ENCODE measurements at places on chromosomes 6 and 20.

DNA sequence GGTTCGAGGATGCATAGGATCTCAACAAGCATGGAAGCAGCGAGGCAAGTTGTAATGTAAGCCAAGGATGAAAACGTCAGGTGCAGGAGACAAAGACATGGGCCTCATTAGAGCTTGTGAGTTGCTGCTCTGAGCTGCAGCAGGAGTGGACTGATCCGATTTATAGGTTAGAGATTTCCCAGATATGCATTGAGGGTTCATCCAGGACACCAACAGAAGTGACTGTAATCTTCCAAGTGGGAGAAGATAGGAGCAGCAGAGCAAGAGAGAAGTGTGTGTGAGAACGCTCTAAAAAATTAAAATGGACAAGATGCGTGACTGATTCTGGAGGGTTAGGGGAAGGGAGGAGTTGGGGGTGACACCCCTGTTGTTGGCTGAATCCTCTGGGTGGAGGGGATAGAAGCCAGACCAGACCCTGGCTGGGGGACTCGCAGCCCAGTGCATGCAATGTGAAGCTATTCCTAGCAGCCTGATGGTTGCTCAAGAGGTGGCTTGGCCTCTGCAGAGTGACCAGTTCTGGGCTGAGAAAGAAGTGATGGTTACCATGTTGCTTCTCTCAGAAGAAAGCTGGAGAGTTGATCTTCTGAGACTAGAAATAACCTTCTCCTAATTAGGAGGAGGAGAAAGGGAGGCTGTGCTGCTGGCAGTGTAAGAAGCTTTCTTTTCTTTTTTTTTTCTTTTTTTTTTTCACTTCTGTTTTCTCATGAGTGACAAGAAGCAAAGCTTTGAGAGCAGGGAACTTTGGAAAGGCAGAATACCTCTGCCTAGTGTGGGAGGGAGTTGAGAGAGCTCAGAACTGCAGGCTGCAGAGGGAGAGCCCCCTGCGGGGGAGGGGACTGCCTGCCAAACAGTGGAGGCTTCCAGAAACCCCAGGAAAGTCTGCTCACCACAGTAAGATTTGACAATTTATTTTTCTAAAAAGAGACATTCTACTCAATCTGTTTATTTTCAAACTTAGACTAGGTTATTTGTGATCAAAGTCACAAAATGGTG is 116.9 kb downstream of the SLX4IP start:
- DNase-seq, result peak; percentile 53

DNA sequence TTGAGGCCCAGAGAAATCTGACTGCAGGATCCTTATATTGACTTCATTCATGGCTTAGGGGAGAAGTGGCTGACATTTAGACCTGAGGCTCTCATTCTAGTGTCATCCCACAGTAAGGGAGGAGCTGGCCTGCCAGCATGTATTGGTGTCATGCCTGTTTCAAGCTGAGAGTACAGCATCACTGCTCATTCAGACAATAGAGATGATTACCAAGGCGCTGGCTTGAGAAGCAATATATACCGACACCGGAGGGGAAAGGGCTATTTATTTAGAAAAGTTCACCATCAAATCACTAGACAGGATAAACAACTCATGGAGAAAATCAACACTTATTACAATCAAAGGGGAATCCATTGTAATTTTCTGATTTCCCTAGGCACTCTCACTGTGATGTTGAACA is 84.4 kb upstream of the HDAC2 start:
- DNase-seq, result no peak

GRCh38 chr6:129508477-129509145 is 201.4 kb downstream of the ARHGAP18 start:
- no peak for DNase-seq

GRCh38 chr6:144129469-144129868 is 20.8 kb upstream of the STX11 start:
- DNase-seq, result no peak

GRCh38 chr20:41376349-41376748 is 9.7 kb upstream of the EMILIN3 start:
- no peak for DNase-seq
